Vagina (tissue), 2 donors: ENCODE measurements at places on chromosomes 2 and 18.

- DNase-seq: no peak
Measured at GRCh38 chr2:74070991-74071390, 76.7 kb downstream of the BOLA3 start.

- no peak for DNase-seq
Measured at GRCh38 chr2:147845411-147845971, 662 bp downstream of the ACVR2A start.

DNA sequence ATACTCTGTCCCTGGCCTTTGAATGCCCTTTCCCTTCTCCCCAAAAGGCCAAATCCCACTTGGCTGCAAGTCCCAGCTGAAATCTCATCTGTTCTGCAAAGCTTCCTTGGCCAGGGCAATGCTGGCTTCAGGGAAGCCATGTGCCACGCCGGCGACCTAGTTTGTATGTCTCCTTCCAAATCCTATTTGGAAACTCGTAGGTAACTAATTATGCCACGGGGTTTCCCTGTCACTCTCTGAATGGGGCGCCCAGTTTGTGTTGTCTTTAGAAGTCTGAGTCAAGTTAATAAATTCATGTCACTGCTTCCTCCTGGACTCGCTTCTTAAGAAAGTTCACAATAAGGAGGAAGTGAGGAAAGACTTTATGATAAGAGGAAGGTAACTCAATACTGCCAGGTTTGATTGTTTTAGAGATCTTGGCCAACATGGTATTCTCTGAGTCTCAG is 19.1 kb downstream of the FHL2 start:
- DNase-seq: no peak

DNA sequence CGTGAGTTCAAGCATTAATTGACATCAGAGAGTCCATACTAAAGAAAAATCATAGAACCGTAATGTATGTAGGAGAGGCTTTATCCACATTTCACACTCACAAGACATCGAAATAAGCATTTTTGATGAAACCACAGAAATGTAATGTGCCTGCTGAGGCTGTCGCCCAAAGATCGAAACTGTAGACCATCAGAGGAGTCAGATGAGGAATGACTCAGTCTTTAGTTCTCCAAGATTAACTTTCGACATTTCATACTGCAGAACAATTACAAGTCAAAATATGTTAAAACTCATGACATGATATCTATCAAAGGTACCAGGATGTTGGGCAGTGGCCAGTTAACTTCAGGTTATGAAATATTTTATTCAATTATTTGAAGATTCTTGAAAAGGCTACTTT is 79.6 kb downstream of the RAB31 start:
- no peak for DNase-seq

GRCh38 chr18:32884543-32884942 is 111.7 kb upstream of the KLHL14 start:
- DNase-seq: no peak

DNA sequence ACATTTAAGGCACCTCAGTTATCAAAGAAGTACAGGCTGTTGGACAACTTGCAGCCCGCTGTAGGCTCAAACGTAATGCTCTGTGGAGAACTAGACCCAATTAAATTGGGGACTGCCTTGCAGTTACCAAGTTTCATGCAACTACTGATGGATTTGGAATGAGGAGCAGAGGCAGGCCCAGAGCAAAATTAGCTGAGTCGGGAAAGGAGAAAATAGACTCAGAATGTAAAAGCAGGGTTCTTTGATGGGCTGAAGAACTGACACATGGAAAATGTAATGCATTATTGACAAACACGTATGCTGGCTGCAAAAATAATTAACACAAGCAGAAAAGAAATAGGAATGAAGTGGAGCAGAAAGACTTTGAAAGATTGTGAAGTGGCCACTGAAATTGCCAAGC is 432.7 kb upstream of the HNRNPA3 start:
- DNase-seq: no peak

GRCh38 chr18:62318228-62319180 is 6.6 kb upstream of the TNFRSF11A start:
- DNase-seq: no peak

- no peak for DNase-seq
Measured at GRCh38 chr18:6330786-6331185, 83.9 kb downstream of the L3MBTL4 start.

DNA sequence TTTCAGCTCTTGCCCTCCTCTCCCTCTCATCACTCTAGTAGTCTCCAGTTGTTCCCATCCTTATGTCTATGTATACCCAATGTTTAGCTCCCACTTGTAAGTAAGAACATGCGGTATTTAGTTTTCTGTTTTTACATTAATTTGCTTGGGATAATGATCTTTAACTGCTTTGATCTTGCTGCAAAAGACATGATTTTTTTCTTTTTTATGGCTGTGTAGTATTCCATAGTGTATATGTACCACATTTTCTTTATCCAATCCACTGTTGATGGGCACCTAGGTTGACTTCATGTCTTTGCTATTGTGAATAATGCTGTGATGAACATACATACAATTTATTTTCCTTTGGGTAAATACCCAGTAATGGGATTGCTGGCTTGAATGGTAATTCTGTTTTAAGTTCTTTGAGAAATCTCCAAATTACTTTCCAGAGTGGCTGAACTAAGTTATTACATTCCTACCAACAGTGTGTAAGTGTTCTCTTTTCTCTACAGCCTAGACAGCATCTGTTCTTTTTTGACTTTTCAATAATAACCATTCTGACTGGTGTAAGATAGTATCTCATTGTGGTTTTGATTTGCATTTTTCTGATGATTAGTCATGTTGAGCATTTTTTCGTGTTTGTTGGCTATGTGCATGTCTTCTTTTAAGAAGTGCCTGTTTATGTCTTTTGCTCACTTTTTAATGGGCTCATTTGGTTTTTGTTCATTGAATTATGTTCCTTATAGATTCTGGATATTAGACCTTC is 179.6 kb upstream of the SLC39A10 start:
- DNase-seq: no peak

- no peak for DNase-seq
Measured at GRCh38 chr2:217875556-217876252, 127.1 kb downstream of the TNS1 start.

DNA sequence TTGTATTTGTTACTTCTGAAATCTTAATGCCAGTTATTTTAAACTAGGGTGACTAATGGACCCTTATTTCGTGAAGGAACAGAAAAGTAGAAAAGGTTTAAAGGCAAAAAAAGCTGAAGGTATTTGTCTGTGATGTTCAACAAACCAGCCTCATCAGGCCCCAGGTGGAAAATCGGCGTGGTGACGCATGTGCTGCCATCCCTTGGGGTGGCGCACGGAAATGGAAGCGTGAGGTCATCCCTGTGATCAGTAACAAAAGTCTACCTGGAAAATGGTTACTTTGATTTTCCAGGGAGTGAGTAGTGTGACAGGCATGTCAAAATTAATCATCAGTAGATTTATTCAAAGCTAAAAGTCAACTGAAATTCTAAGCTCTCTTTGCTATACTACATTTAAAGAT is 313.2 kb downstream of the GBX2 start:
- DNase-seq: no peak

- DNase-seq: no peak
Measured at GRCh38 chr18:74271635-74272034, 20.1 kb downstream of the CYB5A start.

DNA sequence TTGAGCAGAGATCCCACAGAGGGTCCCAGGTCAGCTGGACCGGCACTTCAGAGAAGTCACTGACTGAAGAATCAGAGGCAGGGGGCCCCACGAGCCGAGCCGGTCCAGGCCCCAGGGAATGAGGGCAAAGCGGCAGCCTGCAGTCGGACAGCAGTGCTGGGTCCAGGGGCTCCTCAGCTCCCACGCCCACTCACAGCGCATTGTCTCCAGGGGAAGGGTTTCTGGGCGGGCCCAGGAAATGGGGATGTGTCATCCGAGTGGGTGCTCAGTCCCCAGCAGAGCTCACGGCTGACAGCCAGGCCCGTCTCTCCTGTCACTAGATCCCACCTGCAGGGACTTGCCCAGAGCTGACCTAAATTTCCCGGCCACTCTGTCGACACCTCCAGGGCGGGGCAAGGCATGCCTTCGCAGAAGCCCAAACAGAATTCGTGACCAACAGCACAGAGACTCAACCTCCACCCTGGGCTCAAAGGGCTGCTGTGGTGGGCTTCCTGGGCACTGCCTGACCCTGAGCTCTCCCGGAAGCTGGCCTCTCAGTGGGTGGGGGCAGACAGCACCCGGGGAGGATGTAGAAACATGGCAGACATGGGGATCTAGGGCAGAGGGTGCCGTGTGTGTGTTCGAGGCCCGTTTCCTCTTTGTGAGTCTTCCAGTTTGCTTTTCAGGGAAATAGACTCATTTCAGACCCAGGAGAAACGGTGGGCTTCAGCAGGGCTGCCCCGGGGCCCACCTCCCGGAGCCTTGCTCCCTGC is 42.1 kb upstream of the TAF1B start:
- no peak for DNase-seq

GRCh38 chr2:189685540-189686229 is 11.2 kb downstream of the ANKAR start:
- DNase-seq: no peak

GRCh38 chr2:54787755-54788366 is 64.4 kb downstream of the EML6 start:
- DNase-seq: no peak

- no peak for DNase-seq
Measured at GRCh38 chr2:44680424-44680971, 261.0 kb upstream of the SIX3 start.

- DNase-seq: no peak
Measured at GRCh38 chr18:36776650-36777049, 52.2 kb downstream of the TPGS2 start.

DNA sequence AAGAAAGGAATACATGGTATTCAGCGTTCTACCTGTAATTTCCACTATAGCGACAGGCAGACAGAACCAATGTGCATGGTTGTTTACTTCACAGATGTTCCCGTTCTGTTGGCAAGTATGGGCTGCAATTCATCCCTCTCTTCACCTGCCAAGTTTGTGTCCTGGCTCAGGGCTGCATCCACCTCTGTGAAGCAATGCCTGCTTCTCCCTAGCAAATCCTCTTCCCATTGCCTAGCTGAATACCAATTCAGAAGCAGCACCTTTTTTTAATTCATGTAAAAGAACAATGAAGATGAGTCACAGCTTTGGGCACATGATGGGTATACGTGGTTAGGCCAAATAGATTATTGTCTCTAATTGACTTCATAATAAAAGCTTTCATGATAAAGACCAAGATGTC is 54.7 kb upstream of the LRATD1 start:
- no peak for DNase-seq

DNA sequence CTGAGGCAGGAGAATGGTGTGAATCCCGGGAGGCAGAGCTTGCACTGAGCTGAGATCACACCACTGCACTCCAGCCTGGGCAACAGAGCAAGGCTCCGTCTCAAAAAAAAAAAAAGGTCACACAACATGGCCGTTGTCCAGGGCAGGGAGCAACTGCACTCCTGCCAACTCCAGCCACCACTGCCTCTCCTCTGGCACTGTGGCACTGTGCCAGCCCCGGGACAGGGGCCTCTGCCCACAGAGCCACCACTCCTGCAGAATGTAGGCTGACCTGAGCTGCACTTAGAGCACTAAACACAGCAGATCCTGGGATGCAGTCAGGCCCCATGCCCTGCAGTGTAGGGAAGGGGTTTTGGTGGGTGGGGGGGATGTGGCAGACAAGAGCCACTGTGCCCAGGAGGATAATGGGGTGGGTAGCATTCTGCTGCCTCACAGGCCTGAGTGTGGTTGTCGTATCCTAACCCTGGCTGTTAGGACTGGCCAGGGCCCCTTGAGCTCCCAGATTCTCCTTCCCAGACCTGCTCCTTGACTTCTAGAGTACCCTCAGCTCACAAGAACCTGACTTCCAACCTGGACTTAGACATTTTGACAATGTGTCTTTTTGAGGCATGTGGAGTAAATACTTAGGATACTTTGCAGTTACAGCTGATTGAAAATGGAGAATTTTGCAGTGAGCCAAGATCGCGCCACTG is 69.4 kb upstream of the SH3RF3 start:
- no peak for DNase-seq

DNA sequence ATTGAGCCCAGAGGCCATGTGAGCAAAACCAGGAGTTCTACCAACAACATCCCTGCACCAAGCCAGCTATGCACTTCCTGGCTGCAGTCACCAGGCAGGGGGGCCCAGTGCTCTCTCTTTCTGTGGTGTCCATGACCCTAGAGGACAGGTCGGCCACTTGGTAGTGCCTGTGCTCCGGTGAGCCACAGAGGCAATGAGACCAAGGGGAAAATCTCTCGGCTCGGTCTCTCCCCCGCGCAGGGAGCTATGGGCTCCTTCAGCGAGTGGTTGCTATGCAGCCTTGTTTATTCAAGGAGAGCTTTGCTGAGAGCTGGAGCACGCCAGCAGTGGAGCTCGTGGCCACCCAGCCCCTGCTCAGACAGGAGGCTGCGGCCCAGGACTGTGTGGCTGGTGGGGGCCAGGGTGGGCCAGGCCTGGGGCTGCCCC is at the start of gene TOGARAM2:
Gene TOGARAM2, plus strand, starts transcription at position 283 of the 426 bp plus-strand sequence. CDS start 13,537 bp downstream, outside the sequence.
- DNase-seq: no peak

DNA sequence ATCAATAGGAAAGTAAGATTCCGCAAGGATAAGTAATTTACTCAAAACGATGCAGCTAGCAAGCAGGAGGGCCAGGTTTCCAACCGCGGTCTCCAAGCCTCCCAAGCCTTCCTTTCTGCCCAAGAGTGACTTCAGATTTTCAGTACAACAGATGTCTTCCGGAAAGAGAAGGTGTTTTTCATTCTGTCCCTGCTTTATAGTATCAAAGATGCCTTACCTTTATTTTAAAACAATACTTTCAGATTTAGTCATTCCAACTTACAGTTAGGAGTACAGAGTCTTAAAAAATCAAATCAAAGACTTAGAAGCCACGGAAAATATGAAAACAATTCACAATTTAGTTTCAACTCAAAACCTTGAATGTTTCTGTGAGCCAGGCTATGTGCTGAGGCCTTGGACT is 43.6 kb downstream of the CYB5A start:
- no peak for DNase-seq

GRCh38 chr2:120481446-120482194 is 135.7 kb downstream of the INHBB start:
- no peak for DNase-seq

GRCh38 chr18:78981394-78981831 is 1.8 kb downstream of the SALL3 start:
- DNase-seq: no peak

DNA sequence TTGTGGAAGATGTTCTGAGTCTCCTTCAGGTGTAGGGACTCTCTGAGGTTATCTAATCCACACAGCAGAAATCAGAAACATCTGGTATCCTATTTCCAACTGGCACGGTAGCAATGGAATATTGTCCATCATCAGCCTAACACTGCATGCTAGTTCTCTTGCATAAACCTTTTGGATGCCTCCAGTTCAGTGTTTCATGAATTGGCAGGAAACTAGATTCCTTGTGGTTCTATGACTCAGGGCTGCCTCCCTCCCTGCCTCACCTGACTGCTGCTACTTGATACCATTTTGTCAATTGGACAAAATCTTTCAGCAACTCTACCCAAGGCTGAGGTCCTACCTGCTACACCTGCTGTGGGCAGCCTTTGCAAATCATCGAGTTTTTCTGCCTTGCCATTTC is 130.9 kb downstream of the TPGS2 start:
- DNase-seq: no peak

- no peak for DNase-seq
Measured at GRCh38 chr2:45941531-45942236, 290.2 kb downstream of the PRKCE start.

- DNase-seq: no peak
Measured at GRCh38 chr2:113850687-113851086, 39.2 kb upstream of the ACTR3 start.
